ENCODE measurements at places on chromosomes 7 and 10. TPM values are rescaled to one million over a fixed set of nuclear protein-coding genes. Genes with fewer than 3 reads are reported as not detected.

- peaks cover 26% of the 10 kb centered on the region for H3K4me1 ChIP-seq
- peak overlapping the region; percentile 8 for H3K27ac ChIP-seq
- no peak for DNase-seq
- no peaks in the 10 kb centered on the region for H3K27me3 ChIP-seq
Observed at GRCh38 chr7:131027287-131027773, 293.3 kb upstream of the KLF14 start.

Gene POLR2J2
- 10.2 TPM for total RNA-seq

Gene TRIM73
- total RNA-seq = 17.3 TPM

Gene TBX20
- total RNA-seq = 3.8 TPM

All from testis (tissue), 5 donors.